ENCODE measurements at places on chromosomes 7 and 10. TPM values are rescaled to one million over a fixed set of nuclear protein-coding genes. Genes with fewer than 3 reads are reported as not detected.

The SMKR1 gene
- 2.8 TPM for total RNA-seq

DNA sequence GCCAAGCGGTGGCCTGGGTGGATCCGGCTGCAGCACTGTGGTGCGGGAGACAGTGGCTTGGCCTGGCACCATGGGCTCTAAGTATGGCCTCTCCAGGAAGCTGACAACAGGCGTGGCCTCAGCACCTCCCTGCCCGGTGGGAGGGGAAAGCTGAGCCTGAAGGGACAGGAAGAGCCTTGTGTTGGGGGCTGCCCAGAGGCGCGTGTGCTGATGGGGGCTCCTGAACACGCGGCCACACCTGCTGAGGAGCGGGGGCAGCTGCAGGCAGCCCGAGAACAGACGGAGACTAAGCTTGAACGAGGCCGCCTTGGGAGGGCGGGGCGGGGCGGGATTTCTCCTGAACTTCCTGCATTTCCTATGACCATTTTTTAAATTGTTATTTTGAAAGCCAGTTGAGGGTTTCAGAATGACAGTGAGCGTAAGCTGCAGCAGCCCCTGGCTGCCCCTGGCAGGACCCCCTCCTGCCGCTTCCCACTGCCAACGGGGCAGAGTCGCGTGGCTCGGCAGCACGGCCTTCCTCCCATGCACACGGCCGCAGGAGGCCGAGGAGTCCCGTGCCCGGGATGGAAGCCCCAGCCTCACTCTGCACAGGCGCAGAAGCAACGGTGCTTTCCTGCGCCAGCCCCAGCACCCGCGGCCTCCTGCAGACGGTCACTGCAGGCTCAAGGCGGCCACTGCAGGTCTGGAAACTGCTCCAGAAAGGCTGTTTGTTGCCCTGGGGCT, 43.2 kb downstream of the DPYSL4 start:
- H3K4me3 ChIP-seq = no peak overlapping the region
- no peaks in the 10 kb centered on the region for H3K36me3 ChIP-seq
- H3K27ac ChIP-seq = peak overlapping the region; percentile 52
- no peaks in the 10 kb centered on the region for H3K27me3 ChIP-seq

GRCh38 chr7:40324914-40325313, 190.1 kb downstream of the SUGCT start:
- no peak overlapping the region for H3K27ac ChIP-seq
- H3K4me1 ChIP-seq = no peaks in the 10 kb centered on the region
- H3K36me3 ChIP-seq = no peaks in the 10 kb centered on the region
- no peak overlapping the region for H3K4me3 ChIP-seq
- no peaks in the 10 kb centered on the region for H3K27me3 ChIP-seq

- no peak overlapping the region for H3K4me3 ChIP-seq
- no peak overlapping the region for H3K27ac ChIP-seq
- H3K4me1 ChIP-seq = no peaks in the 10 kb centered on the region
- peaks cover 4% of the 10 kb centered on the region for H3K27me3 ChIP-seq
These were observed 130.8 kb downstream of the CUL2 start for GRCh38 chr10:34959321-34959720.

GRCh38 chr10:30247704-30248103, 101.4 kb downstream of the MTPAP start:
- H3K4me1 ChIP-seq = peaks cover 3% of the 10 kb centered on the region
- no peaks in the 10 kb centered on the region for H3K27me3 ChIP-seq
- no peak for DNase-seq

DNA sequence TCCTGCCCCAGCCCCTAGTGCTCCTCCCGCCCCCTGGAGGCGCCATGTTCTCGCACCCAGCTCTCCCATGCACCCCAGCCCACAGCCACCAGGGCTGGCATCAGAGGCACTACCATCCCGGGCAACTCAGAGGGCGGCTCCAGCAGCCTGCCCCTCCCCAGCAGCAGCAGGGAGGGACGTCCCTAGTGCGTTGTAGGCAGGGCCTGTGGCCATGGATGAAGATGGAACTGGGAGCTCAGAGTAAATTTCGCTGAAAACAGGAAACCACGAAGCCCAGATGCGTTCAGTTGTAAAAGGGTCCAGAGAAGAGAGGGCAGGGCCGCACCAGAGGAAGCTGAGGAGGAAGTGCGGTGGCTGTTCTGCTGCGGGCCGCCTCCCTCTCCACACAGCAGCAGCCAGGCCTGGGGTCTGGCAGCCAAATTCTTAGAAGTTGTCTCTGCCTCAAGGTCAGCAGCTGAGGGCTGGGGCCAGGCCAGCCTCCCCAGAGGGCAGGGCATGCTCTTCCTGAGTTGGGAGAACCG, 24.6 kb downstream of the VSIR start:
- H3K4me1 ChIP-seq = peaks cover 87% of the 10 kb centered on the region
- H3K4me3 ChIP-seq = peak overlapping the region; percentile 3
- DNase-seq = peak; percentile 77
- H3K36me3 ChIP-seq = peaks cover 9% of the 10 kb centered on the region

- no peak overlapping the region for H3K27ac ChIP-seq
- H3K4me3 ChIP-seq = no peak overlapping the region
- no peak for DNase-seq
- H3K36me3 ChIP-seq = no peaks in the 10 kb centered on the region
- H3K27me3 ChIP-seq = no peaks in the 10 kb centered on the region
These were observed 2.6 kb upstream of the MYL7 start for GRCh38 chr7:44143646-44144250.

The PCLO gene
- total RNA-seq = 0.03 TPM

DNA sequence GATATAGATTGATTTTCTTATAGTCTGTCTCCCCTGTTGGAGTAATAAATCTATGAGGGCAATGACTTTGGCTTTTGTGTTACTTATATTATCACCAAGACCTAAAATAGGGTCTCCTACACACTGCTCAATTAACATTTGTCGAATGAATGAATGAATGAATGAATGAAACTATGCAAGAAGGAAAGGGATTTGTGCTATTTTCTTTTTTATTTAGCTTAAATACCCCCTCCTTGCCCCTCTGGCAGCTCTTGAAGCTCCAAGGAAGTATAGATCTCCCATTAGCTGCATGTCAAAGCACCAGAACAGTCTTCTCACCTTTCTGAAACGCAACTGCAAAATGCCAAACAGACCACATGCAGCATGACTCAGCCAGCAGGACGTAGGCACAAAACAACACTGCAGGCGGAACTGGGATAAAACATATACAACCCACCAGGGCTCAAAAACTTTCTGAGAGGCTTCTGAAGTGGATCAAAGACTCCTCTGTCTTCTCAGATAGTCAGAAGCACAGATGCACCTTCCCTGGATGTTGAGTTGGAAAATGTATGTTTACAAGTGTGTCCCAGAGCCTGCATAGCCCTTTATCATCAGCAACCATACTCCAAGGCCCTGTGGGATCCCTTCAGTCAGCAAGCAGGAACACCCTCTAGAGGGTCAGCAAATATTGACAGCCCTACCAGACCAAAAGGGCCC, 187.8 kb downstream of the NPSR1 start:
- no peaks in the 10 kb centered on the region for H3K4me1 ChIP-seq
- no peak overlapping the region for H3K27ac ChIP-seq
- no peaks in the 10 kb centered on the region for H3K36me3 ChIP-seq

- H3K27ac ChIP-seq = peak overlapping the region; percentile 81
- DNase-seq = no peak
- H3K4me1 ChIP-seq = peaks cover 37% of the 10 kb centered on the region
These were observed 60.2 kb downstream of the MKI67 start for GRCh38 chr10:128065881-128066534.

DNA sequence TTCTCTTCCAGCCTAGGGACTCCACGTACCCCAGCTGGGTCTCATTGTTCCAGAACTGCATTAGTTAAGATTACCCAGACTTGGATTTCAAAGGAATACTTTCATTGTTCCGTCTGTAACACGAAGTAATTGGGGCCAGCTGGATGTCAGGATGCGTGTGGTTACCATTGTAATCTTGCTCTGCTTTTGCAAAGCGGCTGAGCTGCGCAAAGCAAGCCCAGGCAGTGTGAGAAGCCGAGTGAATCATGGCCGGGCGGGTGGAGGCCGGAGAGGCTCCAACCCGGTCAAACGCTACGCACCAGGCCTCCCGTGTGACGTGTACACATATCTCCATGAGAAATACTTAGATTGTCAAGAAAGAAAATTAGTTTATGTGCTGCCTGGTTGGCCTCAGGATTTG, 21.0 kb downstream of the LRRC17 start:
- no peak overlapping the region for H3K4me3 ChIP-seq
- H3K36me3 ChIP-seq = no peaks in the 10 kb centered on the region
- H3K27me3 ChIP-seq = no peaks in the 10 kb centered on the region
- no peak for DNase-seq
- H3K27ac ChIP-seq = no peak overlapping the region
- no peaks in the 10 kb centered on the region for H3K4me1 ChIP-seq

GRCh38 chr10:122034149-122034756, 45.3 kb downstream of the TACC2 start:
- H3K4me1 ChIP-seq = no peaks in the 10 kb centered on the region
- H3K36me3 ChIP-seq = no peaks in the 10 kb centered on the region
- DNase-seq = no peak
- no peak overlapping the region for H3K27ac ChIP-seq
- H3K27me3 ChIP-seq = peaks cover 25% of the 10 kb centered on the region
- no peak overlapping the region for H3K4me3 ChIP-seq

GRCh38 chr10:68330852-68331454, 911 bp upstream of the HNRNPH3 start:
- peak overlapping the region; percentile 88 for H3K4me3 ChIP-seq
- peaks cover 16% of the 10 kb centered on the region for H3K4me1 ChIP-seq
- H3K27ac ChIP-seq = peak overlapping the region; percentile 95
- H3K36me3 ChIP-seq = no peaks in the 10 kb centered on the region

- H3K27ac ChIP-seq = no peak overlapping the region
- no peaks in the 10 kb centered on the region for H3K36me3 ChIP-seq
- no peaks in the 10 kb centered on the region for H3K4me1 ChIP-seq
These were observed 136.8 kb upstream of the YAE1 start for GRCh38 chr7:39429421-39429820.

The COX15 gene
- 36.7 TPM for total RNA-seq

The SFRP5 gene
- total RNA-seq = 2.4 TPM

DNA sequence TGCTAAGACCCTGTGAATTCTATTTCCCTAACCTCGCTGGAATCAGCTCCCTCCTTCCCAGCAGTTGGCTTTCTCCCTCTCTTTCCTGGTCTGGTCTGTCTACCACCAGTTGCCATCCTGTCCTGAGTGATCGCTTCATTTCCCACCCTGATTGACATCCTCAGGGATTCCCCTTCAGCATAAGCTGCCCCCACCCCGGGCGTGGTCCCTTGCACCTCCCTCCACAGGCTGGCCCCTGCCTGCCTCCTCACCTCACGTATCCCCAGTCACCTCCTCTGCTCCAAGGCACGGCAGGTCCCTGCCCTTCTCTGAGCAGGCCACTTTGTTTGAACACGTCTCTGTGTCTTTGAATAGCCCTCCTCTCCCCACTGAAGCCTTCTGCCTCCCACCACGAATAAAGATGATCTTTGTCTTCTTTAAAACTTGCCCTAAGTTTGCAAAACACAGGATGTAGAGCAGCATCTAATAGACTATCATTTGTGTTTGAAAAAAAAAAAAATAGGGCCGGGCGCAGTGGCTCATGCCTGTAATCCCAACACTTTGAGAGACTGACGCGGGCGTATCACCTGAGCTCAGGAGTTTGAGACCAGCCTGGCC, 233.5 kb downstream of the CUX1 start:
- H3K4me3 ChIP-seq = no peak overlapping the region
- H3K27me3 ChIP-seq = no peaks in the 10 kb centered on the region
- H3K36me3 ChIP-seq = peaks cover 6% of the 10 kb centered on the region
- DNase-seq = no peak
- H3K27ac ChIP-seq = no peak overlapping the region
- no peaks in the 10 kb centered on the region for H3K4me1 ChIP-seq

The CCDC136 gene
- 15.7 TPM for total RNA-seq

GRCh38 chr7:5041047-5041446, 4.6 kb upstream of the RBAK start:
- H3K36me3 ChIP-seq = peaks cover 3% of the 10 kb centered on the region
- H3K27ac ChIP-seq = no peak overlapping the region
- peaks cover 2% of the 10 kb centered on the region for H3K4me1 ChIP-seq
- no peak overlapping the region for H3K4me3 ChIP-seq
- DNase-seq = no peak
- H3K27me3 ChIP-seq = no peaks in the 10 kb centered on the region

The POU6F2 gene
- not detected for total RNA-seq

The CLEC2L gene
- not detected for total RNA-seq

All from T-cell (primary cell).